CD4-positive, alpha-beta T cell (primary cell): ENCODE measurements at places on chromosomes 2 and 18. TPM values are rescaled to one million over a fixed set of nuclear protein-coding genes. Genes with fewer than 3 reads are reported as not detected.

The KLF7 gene
- total RNA-seq, result 96.9 TPM

The ITGA4 gene
- total RNA-seq, result 79.5 TPM

The AQP12A gene
- total RNA-seq, result not detected

The SP140 gene
- total RNA-seq, result 51.2 TPM

The MREG gene
- 2.8 TPM for total RNA-seq

The DDX18 gene
- total RNA-seq, result 172 TPM

The LRP2 gene
- total RNA-seq, result 0.03 TPM

The CYRIA gene
- total RNA-seq, result 1.3 TPM

The EFR3B gene
- total RNA-seq, result not detected

The GREB1 gene
- total RNA-seq, result 0.31 TPM
